Activated CD4-positive, alpha-beta T cell treated with anti-CD3 and anti-CD28 coated beads for 24 hours (primary cell): ENCODE measurements at places on chromosomes 2 and 18.

- no peak for DNase-seq
These were observed 571.3 kb upstream of the CNTNAP5 start for GRCh38 chr2:123453772-123454171.

- DNase-seq: no peak
These were observed 1.2 kb downstream of the SULT1C3 start for GRCh38 chr2:108240966-108241365.

DNA sequence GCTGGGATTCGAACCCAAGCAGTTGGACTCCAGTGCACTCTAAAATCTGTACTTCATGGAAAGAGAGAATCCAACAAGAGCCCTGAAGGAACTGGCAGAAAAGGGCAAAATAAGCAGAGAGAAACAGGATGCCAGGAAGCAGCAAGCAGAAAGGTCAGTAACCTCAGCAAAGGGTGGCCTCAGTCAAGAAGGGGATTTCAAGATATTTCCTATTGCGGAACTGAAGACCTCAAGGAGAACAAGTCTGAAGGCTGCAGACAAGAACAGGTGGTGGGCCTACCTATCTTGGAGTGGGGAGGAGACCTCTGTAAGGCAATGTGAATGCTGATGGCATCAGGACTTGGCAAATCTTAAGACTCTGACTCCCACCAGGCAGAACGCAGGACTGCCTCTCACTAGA is 20.1 kb upstream of the MREG start:
- no peak for DNase-seq

DNA sequence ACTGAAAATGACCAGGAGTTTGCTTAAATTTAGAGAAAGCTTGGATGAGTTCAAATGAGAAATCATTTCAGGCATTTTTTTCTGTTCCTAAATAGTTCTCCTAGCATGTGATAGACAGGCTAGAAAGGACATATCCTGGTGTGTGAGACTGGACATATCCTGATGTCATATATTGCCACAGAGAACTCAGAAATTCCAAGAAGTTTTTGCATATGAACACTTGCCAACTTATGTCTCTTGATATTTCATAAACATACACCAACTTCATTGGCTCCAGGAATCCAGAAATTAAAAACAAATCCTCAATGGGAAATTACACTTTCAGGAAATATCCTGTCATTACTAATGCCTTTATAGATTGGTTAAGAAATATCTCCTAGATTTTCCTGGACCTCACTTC is 2.9 kb upstream of the SERPINB4 start:
- DNase-seq: no peak

DNA sequence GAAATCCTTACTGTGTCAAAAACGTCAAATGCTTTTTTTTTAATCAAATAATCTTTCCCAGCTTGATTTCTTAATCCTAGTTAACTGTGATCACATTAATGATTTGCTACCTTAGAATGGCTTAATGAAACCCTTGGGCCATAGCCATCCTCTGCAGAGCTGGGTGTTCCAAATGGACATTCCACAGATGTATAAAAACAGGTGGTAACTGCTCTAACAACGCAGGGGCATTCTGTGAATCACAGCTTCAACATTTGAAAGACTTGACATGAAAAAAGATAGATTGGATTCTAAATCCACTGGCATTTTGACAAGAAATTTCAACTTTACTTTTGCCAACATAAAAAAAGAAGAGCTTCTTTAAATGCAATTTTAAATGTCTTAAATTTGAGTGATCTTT is 69.8 kb upstream of the RASGRP3 start:
- no peak for DNase-seq

- no peak for DNase-seq
These were observed 637.2 kb downstream of the DCDC2C start for GRCh38 chr2:4340536-4340935.

DNA sequence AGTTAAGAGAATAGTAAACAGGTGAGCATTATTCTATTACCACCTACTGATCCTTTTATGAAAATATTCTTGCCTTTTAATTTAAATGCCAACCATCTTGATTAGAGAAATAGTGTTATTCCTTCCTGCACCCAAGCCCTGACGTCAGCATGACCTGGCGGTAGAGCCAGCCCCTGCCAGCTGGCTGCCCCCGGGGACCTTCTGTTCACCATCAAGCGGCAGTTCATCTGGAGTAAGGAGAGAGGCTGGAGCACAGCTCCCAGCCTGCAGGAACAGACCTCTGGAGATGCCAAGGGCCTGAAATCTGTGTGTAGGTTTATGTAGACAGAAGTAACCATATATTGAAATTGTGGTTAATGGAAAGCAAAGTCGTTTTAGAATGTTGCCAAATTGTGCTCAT is 171.8 kb downstream of the GBX2 start:
- DNase-seq: no peak

- no peak for DNase-seq
These were observed 571.9 kb upstream of the CRIM1 start for GRCh38 chr2:35783723-35784122.

DNA sequence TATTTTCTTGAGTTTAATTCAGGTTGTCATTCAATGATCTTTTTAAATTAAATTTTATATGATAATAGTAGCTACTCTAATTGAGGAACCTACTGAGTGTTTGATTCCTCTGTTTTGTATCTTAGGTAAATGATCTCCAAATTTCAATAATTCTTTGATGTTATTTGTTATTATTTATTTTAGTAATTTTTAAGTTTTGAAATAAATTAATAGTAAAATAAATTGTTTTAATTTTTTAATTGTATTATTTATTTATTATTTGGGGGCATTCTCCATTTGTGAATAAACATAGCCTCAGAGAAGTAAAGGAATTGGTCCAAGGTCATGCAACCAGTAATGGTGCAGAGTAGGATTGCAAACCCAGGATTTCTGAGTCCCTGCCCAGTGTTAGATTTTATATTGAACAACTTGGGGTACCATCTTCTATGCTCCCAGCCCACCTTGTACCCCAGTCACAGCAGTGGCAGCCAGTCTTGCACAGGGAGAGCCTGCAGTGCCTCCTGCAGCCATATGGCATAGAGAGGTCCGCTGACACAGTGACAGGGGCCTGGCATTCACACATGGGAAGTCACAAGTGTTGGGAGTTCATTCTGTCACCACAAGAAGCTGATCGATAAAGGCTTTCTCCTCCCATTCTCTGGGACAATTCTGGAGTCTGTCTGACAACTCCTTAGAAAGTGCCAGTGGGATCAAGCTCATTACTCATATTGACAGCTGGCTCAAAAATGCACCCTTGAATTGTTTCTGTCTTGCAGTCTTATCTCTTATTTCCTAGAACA is 110.0 kb upstream of the ETAA1 start:
- DNase-seq: no peak

DNA sequence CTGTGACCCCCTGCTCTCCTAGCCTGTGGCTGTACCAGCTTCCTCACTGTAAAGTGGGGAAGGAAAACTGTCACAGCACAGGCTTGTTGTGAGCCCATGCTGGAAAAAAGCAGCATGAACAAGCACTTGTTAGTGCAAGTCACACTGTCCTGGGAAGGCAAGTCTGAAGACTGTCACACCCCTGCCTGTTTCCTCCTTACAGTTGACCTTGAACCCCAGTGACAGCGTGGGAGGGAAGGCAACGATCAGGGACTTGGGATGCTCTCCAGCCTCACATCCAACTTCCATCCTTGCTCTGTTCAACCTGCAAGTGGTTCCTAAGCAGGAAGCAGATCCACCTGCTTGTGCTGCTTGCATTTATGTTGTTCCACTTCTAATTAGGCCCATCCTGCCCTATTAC is 311.3 kb upstream of the KLHL29 start:
- DNase-seq: no peak

GRCh38 chr18:48551100-48551499 is 12.3 kb downstream of the CTIF start:
- DNase-seq: no peak

DNA sequence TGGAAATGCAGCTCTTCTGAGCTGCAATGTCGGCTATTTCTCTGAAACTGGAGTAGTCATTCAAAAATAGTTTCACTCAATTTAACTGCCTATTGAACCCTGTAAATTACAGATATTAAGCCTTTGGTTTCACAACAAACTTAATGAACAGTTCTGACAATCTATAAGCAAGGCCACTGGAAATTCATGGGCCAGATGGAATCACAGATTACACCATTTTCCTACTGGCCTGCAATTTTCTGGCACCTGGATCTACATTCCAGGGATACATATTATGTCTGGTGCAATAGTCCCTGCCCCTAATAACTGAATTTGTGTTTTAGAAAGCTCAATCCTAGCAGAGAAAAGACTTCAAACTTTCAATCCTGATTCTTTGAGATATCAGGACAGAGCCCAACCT is 551.7 kb downstream of the RNF144A start:
- no peak for DNase-seq

DNA sequence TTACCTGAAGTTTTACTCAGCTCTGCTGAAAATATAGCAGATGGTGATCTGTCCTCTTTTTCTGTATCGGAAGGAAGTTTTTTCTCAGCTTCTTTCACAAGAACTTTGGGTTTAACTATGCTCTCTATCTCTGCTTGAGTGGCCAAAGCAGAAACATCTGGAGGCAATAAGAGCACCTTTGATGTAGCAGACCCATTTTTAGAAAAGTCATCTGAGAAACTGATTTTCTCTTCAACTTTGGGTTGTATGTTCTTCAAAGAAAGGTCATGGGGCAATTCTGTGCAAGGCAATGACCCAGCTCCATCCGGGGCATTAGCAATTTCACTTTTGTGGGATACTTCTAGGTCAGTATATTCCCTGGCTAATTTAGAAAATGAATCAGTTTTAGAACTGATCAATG is 25.2 kb downstream of the RTN4 start:
- DNase-seq: no peak

DNA sequence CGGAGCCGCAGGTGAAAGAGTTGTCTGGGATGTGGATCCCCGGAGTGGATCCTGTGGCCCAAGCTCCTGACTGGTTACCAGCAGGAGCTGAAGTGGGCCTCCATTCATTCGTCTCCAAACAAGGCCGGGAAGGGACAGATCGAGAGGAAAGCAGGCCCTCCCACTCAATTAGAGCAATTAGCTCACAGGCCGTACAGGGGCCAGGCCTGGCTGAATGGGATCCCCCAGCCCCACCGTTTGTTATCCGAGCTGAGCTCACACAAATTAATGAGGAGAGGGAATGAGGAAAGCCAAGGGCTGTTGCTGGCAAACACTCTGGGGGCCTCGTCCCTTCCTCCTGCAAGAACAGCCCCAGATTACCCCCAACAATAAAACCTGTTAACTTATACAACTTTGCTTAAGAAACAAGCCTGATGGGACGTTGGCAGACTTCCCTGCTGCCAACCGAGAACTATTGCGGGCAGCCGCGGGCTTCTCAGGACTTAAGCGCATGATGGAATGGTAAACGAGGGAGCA is 338.0 kb downstream of the BCL11A start:
- DNase-seq: no peak

DNA sequence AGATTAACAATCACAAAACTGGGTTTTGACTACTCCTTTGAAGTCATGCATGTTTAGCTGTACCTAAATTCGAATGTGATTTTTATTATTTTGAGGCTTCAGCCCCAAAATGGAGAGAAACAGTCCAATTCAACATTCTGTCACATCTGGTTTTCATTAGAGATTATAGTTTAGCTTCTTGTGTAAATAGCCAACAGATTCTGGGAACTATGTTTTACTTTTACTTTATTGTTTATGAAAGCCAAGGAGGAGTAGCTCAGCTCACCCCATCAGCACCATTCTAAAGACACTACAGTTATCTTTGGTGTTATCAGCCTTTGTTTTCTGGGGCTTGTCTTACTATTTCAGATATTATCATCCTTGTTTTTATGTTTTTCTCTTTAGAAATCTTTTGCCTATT is 465.0 kb upstream of the CWC22 start:
- DNase-seq: no peak

DNA sequence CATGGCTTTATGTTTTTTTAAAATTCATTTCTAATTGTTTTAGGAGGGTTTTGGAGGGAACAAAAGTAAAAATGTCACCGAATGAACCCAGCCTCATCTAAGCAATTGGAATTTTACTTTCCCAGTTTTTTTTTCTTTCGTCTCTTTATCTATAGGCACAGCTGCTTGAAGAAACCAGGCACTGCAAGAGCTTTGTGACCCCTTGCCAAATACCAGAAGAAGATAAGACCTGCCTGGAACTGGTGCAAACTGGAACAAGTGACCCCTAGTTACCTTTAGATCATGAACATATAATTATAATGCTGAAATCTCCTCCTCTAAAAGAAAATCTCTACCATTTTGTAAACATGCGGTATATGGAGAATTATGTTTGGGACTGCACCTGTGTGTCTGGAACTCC is 100.9 kb downstream of the TSN start:
- DNase-seq: no peak

DNA sequence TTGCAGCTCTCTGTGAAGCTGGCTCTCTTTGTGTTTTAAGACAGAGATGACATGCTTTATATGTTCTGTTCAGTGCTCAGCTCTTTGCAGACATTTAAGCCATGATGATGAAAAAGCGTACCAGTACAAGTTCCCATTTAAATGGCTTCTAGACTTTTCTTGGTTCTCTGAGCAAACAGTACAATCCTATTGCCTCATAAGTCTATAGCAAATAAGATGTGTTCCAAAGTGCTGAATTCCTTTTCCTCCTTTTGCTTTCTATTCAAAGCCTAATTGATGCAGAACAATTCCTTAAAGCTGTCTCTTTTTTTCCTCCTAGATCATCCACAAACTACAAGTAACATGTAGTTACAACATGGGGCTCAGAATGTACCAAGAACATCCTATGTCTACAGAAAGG is 168.8 kb upstream of the SPATS2L start:
- DNase-seq: no peak

- DNase-seq: no peak
These were observed 109.1 kb downstream of the CPO start for GRCh38 chr2:207048416-207048815.

DNA sequence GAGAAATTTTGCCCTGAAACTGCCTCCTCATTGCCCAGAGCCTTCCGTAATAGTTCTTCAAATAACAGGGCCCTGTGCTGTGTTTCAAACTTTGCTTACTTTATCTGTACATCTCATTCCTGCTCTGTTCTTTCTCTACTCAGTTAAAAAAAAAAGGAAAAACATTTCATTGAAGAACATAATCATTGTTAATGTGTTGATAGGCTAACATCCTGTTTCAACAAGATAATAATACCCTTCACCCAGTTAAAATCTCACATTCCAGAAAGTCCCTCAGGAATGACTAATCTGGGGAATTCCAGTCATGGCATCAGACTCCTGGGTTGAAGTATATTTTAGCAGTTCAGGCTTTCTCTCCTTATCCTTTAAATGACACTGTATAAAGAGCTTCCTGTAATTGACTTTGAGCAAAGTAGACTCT is 45.6 kb upstream of the ITGAV start:
- DNase-seq: no peak

DNA sequence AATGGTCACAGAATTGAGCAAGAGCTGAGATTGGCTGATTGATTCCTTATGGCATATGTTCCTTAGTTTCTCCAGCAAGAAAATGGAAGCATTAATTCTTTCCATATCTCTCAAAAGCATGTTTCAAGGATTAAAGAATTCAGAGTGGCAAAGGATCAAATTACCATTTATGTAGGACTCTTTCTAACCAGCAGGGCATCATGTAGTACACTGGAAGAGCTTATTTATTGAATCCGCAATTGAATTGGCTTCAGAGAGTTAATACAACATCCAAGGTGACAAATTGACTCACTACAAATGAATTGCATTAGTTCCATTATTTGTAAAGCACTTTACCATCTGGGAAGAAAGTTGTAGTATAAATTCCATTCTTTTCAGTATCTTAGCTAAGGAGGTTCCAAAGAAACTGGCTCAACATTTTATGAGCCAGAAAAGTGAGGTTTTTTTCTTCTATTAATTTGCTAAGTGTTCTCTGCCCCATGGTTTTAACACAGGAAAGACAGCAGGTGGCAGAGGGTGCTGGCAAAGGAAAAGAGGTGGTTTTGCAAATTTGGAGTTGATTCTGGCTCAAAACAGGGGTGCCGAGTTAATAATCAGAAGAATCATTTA is 409.9 kb downstream of the MTX2 start:
- DNase-seq: no peak

GRCh38 chr18:48310999-48311398 is 98.2 kb downstream of the ZBTB7C start:
- no peak for DNase-seq
